Activated CD4-positive, alpha-beta T cell treated with anti-CD3 and anti-CD28 coated beads, Interleukin-2, amount 50 U/mL, for 24 hours (primary cell): ENCODE measurements at places on chromosomes 1 and 21.

DNA sequence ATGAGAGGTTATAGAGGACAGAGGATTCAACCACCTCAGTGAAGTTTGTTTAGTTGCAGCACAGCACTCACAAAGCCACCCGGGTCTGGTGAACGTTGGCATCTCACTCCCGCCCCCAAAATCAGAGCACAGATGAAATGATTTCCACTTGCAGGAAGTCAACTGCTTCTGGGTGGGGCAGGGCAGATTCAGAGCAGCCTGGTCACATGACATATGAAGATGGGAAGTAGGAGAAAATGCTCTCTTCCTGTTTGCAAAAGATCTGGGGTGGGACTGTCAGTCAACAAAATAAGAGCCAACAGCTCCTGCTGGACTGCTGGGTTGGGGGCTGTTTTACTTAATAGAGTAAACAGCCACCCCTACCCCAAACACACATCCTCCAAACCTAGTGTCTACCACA is 43.2 kb downstream of the LRRC71 start:
- peak; percentile 19 for DNase-seq

DNA sequence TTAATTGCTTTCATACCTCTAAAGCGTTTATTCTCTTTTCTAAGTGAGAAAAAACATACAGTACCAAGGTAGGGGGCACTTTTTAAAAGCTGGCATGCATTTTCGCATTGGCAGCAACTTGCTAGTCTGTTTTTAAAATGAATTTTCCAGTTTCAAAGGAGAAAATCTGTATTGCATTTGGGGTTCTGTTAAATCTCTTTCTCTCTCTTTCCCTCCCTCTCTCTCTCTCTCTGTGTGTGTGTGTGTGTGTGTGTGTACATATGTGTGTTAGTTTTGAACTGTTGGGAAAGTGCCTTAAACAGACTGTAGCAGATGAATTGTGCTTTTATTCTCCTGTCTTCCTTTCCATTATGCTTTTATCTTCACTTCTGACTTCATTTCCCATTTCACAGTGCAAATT is 7.3 kb downstream of the NIBAN1 start:
- DNase-seq, result no peak

GRCh38 chr21:17003763-17004373 is 509.0 kb upstream of the CXADR start:
- DNase-seq, result no peak

GRCh38 chr1:211068976-211069375 is 65.0 kb downstream of the KCNH1 start:
- DNase-seq, result no peak

DNA sequence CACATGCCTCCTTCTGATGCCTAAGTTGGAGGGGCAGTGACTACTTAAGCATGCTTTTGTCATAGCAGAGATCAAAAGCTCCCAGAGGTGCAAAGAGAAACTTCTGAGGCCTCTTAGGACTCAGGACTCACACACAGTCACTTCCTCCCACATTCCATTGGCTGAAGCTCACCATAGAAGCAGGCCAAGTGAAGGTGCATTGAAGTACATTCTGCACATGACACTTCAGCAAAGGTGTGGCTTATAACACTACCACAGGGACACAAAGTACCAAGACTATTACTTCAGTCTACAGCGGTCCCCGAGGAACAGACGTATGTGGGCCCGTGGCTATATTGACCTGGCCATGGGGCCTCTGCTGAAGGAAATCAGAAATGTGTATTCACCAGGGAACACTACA is 2.5 kb upstream of the POGK start:
- DNase-seq, result no peak

DNA sequence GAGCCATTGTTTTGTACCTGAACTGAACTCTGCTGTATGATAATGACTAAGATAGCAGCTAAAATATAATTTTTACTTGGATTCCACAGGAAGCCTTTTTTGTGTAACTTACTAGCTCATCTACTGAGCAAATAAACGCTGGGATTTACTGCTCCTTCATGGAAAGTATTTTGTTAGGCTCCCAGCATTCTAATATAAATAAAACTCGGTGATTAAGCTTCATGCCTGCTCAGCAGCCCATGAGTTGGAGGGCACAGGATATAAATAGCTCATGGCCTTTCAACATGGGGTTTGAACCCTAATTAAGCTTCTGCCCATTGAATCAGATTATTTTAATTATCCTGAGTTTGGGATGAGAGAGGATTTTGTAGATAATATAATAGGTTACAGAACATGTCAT is 180.0 kb downstream of the PCP4 start:
- no peak for DNase-seq

- DNase-seq, result no peak
Measured at GRCh38 chr1:157400766-157401165, 151.5 kb downstream of the FCRL5 start.

DNA sequence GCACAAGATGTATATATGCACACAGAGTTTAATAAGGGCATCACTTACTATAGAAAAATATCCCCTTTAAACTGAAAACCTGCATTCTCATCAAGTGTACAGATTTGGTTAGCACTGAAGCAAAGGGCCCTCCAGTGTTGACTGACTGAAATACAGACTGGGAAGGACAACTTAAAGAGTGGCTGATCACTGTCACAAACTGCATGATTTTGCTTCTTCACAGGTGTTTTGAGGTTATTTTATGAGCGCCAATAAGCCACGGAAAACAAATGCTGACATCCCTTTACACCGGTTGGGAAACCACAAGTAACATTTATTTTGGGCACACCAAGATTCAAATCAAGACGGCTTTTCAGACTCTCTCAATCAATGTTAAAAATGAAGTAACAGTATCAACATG is 30.9 kb upstream of the RAP1GAP start:
- no peak for DNase-seq
